Large intestine (tissue), 12 donors: ENCODE measurements at places on chromosomes 1 and 21. TPM values are rescaled to one million over a fixed set of nuclear protein-coding genes. Genes with fewer than 3 reads are reported as not detected.

SLC6A17 gene
- 0.33 TPM for polyA plus RNA-seq

SPRR2F gene
- polyA plus RNA-seq: 1.3 TPM

B3GALT5 gene
- polyA plus RNA-seq: 9.9 TPM

LRRC53 gene
- 0.25 TPM for polyA plus RNA-seq

TAS1R1 gene
- polyA plus RNA-seq: 0.27 TPM

HEYL gene
- polyA plus RNA-seq: 6.4 TPM

ADCY10 gene
- 0.25 TPM for polyA plus RNA-seq

RIPK4 gene
- 22.2 TPM for polyA plus RNA-seq

HES4 gene
- polyA plus RNA-seq: 10.7 TPM

DPT gene
- 11.4 TPM for polyA plus RNA-seq

SELENON gene
- polyA plus RNA-seq: 62.9 TPM

AMY1A gene
- polyA plus RNA-seq: not detected

KIF21B gene
- polyA plus RNA-seq: 1.5 TPM

PRELP gene
- polyA plus RNA-seq: 4.4 TPM

RIMS3 gene
- polyA plus RNA-seq: 6.9 TPM

S100A5 gene
- polyA plus RNA-seq: 0.10 TPM
